ENCODE measurements at places on chromosomes 2 and 18. TPM values are rescaled to one million over a fixed set of nuclear protein-coding genes. Genes with fewer than 3 reads are reported as not detected.

The SERPINB3 gene
- total RNA-seq, result not detected

The NEDD4L gene
- 40.0 TPM for total RNA-seq

The ERBB4 gene
- 2.5 TPM for total RNA-seq

The RALBP1 gene
- total RNA-seq, result 48.3 TPM

The TPO gene
- total RNA-seq, result not detected

The CD8B2 gene
- not detected for total RNA-seq

The TCF23 gene
- total RNA-seq, result not detected

The TLX2 gene
- not detected for total RNA-seq

The ACVR1C gene
- total RNA-seq, result 0.08 TPM

The HOXD9 gene
- total RNA-seq, result not detected

The SLC9A4 gene
- total RNA-seq, result not detected

The RUFY4 gene
- not detected for total RNA-seq

The CD207 gene
- total RNA-seq, result not detected

The SCYGR6 gene
- total RNA-seq, result not detected

The BOLL gene
- total RNA-seq, result not detected

Measured in osteocyte (in vitro differentiated cells).